ENCODE measurements at places on chromosomes 2 and 18.

GRCh38 chr2:103009871-103010270 lies 248.0 kb downstream of the TMEM182 start:
- no peak for DNase-seq

DNA sequence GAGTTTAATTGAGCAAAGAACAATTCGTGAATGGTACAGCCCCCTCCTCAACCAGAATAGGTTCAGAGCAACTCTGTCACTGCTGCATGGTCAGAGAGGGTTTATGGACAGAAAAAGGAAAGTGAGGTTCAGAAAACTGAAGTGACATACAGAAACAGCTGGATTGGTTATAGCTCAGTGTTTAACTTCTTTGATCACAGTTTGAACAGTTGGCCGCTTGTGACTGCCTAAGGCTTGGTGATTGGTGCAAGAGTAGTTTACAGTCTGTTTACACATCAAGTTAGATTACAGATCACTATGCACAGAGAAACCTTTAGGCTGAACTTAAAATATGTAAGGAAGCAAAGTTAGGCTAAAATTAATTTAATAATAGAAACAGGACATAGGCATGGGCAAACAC lies 459.2 kb downstream of the KCNJ3 start:
- no peak for DNase-seq

GRCh38 chr18:79046522-79046921 lies 22.7 kb upstream of the ATP9B start:
- DNase-seq: no peak

GRCh38 chr18:2714140-2714539 lies 58.6 kb downstream of the SMCHD1 start:
- DNase-seq: no peak

- no peak for DNase-seq
Observed at GRCh38 chr2:43943809-43944452, 51.9 kb downstream of the LRPPRC start.

- no peak for DNase-seq
Observed at GRCh38 chr2:197875763-197876162, 71.4 kb downstream of the PLCL1 start.

- DNase-seq: no peak
Observed at GRCh38 chr18:427005-427404, 73.5 kb downstream of the COLEC12 start.

DNA sequence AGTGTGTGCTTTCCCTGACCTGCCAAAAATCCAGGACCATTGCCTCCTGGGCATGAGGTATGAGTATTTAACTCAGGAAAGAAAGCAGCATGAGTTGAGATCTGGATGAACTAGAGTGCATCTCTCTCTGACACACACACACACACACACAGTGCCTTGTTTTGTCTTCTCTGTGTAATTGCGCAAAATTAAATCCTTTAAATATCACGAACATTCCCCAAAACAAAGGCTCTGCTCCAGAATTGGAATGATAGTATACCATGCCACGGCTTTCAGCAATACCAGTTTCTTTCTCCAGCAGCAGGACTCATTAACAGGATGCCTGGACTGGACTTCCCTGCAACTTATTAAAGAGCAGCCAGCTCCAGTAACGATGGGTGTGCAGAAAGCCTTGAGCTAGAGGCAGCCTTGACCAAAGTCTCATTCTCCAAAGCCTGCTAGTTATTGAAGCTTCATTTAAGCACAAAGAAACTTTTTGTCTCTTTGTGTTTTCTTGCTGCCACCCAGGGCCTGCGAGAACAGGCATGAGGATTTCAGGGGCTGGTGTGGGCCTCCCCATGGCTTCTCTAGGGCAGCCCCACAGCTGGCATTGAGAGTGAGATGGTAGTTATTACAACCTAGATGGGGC lies 101.7 kb downstream of the NRP2 start:
- DNase-seq: no peak

DNA sequence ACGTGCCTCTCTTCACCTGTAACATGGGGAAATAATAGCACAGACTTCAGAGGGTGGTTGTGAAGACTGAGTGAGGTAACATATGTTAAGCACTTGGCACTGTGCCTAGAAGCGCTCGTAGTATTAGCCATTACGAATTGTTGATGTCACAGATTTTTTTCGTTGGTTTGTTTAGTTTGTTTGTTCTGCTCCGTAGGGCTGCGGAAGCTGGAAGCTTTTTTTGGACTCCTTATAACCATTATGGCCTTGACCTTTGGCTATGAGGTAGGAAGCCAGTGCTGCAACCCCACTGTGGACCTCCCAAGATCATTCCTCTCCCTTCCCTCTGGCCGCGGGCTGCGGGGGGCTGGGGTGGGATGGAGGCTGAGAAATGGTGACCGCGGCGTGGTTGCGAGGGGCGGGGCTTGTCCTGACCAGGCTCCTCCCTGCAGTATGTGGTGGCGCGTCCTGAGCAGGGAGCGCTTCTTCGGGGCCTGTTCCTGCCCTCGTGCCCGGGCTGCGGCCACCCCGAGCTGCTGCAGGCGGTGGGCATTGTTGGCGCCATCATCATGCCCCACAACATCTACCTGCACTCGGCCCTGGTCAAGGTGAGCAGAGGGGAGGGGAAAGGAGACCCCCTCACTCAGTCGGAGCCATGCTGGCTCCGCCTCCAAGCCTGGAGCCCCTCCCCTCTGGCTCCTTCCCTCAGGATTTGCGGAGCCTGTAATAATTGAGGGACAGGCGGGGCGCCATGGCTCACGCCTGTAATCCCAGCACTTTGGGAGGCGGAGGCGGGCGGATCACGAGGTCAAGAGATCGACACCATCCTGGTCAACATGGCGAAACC lies 5.5 kb downstream of the SLC11A1 start:
- DNase-seq: no peak

- no peak for DNase-seq
Observed at GRCh38 chr18:76399613-76400391, 95.2 kb downstream of the ZNF516 start.

DNA sequence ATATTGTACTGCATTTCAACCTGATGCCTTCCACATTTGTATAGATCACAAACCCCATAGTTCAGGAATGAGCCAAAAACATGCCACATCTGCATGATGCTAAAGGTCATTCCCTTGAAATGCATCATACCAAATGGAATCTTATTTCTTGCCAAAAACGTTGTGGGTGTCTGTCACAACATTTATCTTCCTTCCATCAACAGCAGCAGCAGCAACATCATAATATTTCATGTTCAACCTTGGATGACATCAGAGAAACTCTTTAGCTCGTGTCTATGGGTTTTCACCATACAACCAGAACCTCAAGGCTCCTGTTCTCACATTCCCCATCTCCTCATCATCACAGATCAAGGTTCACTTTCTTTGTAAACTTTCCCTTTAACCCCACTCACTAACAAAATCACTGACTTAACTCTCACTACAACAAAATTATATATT lies 221.3 kb upstream of the CTAGE1 start:
- DNase-seq: no peak

DNA sequence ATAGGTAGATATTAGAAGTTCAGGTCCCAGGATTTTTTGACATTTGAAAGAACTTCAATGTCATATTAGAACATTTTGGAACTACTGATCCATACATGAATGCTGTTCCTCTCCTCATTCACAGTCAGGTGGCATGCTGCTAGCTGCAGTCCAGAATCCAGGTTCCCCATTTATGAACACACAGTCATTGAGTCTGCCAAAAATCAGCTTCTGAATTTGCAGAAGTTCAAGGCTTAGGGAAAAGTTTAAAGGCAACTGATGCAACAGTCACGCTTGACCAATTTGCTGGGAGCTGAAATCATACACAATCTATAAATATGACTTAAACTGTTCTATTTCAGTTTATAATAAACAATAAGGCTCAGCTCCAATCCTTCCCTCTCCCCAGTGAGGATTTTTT lies 17.3 kb upstream of the TTR start:
- no peak for DNase-seq

DNA sequence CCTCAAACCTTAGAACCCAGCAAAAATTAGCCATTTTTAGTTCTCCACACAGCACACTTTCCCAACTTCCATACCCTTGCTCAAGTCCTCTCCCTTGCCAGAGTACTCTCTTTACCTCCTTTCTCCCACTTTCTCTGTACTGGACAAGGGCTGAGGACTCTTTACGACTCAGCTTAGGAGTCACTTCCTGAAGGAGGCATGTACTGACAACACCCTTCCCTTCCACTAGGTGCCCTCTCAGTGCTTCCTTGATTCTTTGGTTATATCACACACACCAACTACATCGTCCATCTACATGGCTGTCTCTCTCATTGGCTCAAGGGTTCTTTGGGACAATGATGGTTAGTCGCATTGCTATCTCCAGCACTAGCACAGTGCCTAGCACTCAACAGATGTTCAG lies 5.2 kb upstream of the C18orf63 start:
- no peak for DNase-seq

DNA sequence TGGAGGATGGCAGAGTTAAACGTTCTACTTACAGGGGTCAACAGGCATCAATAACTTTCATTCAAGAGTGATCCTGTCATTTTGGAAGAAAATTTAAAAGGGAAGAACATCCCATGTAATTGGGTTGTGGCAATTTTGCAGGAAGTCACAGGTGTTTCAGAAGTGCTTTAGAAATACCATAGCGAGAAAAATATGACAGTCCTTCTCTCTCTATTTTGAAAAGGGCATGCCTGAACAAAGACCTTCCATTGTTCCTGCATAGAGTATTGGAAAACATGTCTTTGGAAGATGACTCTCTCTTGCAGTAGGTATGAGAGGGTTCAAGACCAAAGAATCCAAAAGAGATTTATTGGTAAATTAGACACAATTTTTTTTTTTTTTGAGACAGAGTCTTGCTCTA lies 81.8 kb upstream of the SERTAD2 start:
- no peak for DNase-seq

DNA sequence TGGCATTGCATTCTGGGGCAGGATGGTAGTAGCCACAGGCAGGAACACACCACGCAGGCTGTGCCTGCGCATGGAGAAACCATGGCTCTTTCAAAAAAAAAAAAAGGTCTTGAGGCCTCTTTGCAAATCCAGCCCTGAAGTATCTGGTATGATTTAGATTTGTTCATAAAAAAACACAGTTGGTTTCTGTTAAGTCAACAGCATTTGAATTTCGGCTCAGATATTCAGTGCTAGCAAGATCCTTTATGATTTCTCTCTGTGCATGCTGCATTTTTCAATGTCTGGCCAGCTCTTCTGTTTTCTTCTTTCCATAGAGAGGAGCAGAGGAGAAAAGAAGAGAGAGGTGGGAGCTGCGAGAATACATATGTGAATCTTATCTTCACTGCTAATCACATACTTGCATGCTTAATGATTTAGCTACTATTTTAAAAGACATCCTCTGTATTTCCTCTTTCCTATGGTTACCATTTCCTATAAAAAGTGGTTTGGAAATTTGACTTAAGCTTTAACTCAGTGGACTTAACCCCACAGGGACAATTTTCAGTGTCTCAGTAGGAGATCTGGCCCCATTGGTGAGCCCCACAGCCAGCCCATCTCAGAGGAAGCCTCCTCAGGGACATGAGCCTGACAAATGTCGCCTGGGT lies 214.3 kb upstream of the APCDD1 start:
- DNase-seq: no peak

DNA sequence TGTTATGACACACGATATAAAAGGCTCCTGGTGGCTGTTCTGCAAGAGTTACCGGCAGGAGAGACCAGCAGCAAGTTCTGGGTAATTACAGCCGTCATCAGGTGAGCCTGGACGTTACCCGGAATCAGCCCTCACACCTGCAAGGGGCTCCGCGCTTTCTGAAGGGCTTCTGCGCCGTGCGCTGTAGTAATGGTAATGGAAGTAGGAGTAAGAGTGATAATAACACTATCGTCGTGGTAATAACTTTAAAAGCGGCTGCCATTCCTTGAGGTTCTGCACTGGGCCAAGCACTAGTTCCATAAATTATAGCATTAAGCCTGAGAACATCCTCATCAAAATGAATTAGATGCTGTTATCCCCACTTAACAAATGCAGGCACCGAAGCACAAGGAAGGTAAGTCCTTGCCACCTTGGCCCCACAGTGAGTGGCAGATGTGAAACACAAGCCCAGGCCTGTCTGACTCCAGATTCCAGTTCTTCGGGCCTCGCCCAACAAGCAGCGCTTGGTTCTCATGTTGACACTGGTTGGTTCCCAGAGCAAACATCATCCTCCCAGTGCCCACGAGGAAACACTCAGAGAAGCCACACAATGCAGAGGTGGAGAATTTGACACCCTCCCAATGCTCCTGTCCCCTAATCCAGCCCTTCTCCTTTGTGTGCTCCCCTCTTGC lies 205.2 kb downstream of the EIPR1 start:
- no peak for DNase-seq

GRCh38 chr2:231315896-231316295 lies 79.6 kb upstream of the B3GNT7 start:
- DNase-seq: no peak

DNA sequence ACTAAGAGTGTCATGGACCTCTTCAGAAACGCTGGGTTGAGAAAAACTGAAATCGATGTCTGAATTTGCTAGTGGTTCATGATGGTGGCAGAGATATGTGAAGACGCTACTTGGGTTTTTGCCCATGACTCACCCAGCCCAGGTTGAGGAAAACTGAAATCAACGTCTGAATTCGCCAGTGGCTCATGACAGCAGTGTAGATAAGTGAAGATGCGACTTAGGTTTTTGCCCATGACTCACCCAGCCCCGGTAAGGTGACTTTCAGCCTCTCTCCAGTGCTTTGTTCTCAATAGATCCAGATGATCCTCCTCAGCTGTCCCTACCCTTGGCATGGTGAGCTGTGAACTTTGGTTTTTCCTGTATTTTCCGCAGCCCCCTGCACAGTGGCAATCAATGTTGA lies 105.3 kb upstream of the SIX3 start:
- DNase-seq: no peak

- DNase-seq: no peak
Observed at GRCh38 chr2:150889141-150889540, 372.5 kb downstream of the RBM43 start.

GRCh38 chr18:55041366-55041765 lies 82.1 kb upstream of the CCDC68 start:
- DNase-seq: no peak

DNA sequence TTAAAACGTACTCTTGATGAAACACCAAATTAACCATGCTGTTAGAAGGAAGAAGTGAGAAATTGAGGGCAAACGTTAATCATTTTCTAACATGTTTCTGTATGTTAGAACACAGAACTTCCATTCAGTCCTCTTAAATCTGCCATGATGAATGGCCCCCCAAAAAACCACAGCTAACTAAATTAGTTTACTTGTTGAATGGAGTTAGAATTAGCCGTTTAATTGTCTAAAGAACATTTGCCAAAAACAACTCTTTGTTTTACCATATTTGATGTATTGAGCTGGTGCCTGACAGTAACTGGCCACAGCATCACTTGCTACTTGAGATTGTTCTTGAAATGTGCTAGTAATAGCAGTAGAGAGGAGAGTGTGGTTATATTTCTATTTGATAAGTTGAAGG lies 12.7 kb downstream of the CCNYL1 start:
- no peak for DNase-seq

- DNase-seq: no peak
Observed at GRCh38 chr2:223262946-223263345, 211.0 kb downstream of the KCNE4 start.

DNA sequence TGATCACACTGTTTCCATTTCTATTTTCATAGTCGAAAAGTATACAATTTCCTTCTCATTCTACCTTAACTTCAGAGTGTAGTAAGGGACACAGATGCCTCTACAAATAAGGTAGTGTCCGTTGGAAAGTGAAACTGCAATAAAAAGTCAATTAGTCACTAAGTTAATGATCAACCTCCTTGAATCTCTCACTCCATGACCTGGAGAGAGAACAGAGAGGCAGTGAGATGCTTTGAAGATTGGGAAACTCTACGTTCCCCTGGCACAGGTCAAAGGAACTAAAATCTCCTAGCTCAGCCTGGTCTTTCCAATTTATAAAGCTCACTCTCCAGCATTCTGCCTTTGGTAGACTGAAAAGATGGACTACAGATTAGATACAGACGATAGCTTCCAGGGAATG lies 153.8 kb upstream of the ACAA2 start:
- DNase-seq: no peak
